Hindlimb muscle (tissue), 1 donor: ENCODE measurements at places on chromosomes 4 and X.

GRCh38 chr4:181258569-181258968 is 984.6 kb upstream of the TENM3 start:
- no peak for DNase-seq

DNA sequence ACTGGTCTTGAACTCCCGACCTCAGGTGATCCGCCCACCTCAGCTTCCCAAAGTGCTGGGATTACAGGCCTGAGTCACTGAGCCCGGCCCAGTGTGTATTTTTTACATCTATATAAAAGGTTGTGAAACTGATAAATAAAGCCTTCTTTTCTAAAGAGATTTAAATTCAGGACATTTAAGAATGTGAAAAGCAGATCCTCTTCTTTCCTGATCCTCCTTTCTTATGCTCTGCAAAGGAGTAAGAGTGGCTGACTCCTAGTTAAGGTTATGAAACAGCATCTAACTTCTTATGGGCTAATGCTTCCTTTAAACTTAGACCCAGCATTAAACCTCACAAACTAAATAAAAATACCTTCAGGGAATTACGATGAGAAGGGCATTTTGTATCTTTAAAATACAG is 197.7 kb upstream of the MAB21L2 start:
- no peak for DNase-seq

- peak; percentile 17 for DNase-seq
Observed at GRCh38 chrX:129566073-129566472, 26.0 kb downstream of the OCRL start.

DNA sequence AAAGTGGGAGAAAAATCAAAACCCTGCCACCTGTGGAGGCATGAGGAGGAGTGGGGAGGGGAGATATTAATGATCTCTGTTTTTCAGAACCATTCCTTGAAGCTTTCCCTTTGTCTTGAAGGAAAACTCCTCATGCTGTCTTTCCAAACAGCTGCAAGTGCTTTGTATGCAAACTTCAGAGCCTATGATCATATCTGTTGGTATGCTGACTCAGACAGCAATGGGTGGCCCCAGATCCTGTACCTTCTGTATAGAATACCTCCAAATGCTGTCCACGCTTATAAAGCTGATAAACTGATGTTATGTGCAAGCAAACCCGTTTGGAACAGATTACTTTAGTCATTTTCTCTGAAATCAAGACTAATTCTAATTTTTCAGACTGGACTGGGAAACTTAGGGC is 31.9 kb downstream of the BMP15 start:
- no peak for DNase-seq

DNA sequence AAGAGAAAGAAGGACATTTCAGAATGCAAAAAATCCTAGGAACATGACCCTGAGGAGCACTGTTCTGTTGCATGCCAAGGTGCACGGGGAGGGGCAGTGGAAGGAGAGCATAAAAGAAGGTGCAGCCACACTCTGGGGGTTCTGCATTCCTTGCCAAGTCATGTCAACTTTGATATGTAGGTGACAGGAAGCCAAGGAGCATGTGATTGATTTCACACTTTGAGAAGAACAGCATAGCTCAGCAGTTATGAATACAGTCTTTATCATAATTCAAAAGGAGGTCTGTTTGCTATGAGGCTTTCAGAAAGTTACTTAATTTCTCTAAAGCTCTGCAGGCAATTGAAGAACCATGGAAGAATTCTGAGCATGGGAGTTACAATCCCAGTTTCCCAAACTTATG is 50.6 kb downstream of the SCFD2 start:
- DNase-seq = no peak

DNA sequence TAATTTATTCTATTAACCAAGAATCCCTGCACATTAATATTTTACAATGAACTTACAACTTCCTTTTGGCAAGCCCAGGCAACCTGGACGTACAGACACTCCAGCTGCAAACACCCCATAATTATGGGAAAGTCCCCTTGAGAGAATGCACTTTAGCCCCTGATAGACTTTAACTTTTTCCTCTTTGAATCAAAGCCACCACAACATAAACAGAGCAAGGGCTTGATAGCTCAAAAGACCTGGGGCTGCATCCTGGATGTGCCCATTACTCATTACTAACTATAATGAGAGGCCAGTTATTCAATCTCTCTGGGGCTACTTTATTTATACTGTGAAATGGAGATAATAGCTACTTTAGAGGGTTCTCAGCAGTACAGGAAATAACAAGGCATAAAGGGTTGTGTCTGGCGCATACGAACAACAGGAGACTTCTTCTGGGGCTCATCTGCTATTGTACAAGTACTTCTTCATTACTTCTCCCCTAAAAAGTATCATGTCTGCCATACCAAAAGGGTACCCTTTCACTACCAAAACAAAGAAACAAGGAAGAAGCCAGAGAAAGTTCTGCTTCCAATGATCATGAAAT is 54.9 kb downstream of the CASK start:
- DNase-seq = no peak

DNA sequence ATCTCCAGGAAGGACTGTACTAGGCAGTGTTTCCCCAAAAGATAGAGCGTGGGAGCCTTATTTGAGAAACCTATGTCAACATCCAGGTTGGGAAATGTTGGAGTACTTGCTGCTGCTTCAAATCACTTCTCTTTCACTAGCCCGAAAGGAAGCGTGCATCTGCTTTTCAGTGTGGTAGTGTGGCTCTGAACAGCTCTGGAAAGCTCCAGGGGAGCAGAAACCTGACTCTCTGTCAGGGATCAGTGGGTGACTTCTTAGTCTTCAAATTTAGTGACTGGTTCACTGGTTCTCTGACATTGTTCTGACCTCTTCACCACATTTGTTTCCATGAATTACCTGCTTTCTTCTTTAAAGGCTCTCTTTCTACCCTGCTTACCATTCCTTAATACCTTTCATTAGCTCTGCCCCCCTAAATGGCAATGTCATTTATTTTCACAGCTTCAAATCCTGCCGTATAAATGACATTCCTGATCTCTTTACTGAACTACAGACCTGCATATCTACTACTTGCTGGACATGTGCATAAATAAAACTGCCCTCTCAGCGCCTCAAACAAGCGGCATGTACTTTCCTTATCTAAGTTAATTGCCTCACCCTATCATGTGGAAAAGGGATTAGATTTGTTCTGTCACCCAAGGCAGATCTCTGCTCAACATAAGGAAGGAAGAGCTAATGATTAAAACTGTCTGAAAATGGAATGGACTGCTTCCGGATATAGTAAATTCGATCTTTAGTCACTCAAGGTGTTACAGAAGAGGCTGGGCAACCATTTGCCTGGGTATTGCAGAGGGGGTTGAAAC is 37.0 kb downstream of the DLG3 start:
- DNase-seq = no peak

- no peak for DNase-seq
Observed at GRCh38 chrX:112826023-112826422, 14.6 kb downstream of the AMOT start.

GRCh38 chrX:151153086-151153485 is 23.3 kb upstream of the GPR50 start:
- no peak for DNase-seq
